ENCODE measurements at places on chromosomes 2 and 18.
A peak's percentile ranks its signal among the peaks of the same experiment; 100 is the strongest.

DNA sequence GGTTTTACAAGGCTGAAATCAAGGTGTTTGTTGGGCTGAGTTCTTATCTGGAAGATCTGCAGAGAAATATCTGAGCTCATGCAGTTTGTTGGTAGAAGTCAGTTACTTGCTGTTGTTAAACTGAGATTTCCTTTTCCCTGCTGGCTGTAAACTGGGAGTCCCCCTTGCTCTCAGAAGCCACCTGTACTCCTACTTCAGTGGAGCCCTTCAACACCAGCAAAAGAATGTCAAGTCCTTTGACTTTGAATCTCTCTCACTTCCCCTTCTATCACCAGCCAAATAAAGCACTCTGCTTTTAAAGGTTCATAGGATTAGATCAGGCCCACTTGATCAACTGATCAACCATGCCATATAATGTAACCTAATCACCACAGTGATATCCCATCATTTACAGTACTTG lies 252.2 kb upstream of the CDH7 start:
- no peak for DNase-seq

DNA sequence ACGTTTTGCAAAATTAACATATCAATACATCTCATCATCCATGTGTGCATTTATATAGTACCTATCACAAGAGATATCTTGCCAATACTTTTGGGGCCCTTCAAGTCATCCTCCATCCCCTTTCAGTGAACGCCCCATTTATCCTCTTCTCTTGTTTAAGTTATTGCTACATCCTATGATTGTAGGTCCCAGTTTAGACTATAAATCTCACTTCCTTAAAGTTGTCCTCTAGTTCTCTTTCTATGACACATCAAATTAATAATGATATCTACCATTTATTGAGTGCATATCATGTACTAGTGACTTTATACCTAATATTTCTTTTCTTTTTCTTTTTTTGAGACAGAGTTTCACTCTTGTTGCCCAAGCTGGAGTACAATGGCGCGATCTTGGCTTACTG lies 28.8 kb upstream of the FBXO11 start:
- no peak for DNase-seq

DNA sequence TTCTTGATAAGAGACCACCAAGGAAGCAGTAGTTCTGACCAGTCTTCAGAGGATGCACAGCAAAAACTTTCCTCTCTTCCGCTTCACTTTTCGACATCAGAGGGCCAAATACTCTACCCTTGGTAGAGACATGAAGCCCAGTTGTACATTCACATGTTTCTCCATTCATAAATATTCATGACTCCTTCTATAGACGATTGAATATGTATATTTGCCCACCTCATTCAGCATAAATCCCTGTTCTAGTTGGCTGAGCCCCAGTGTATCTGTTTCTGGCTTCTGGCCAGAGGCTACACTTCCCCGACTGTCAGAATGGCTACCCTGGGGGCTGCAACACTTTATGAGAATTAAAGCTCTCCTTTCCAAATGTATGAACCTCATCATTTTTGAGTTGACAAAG lies 258.5 kb downstream of the ASXL3 start:
- no peak for DNase-seq

DNA sequence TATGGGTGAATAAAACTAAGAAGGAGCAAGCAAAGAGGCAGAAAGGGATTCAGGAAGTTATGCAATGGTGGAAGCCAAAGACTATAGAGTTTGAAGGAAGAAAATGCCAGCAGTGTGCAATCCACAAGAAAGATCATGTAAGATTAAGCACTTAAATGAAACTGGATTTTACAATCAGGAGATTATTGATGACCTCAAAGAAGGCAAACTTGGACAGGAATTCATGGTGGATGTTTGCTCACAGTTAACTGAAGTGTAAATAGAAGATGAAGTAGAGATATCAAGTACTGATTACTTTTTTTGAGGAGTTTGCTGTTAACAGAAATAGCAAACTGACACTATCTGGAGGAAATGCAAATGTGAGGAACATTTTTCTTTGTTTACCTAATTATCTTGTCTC lies 308.9 kb downstream of the RND3 start:
- no peak for DNase-seq

DNA sequence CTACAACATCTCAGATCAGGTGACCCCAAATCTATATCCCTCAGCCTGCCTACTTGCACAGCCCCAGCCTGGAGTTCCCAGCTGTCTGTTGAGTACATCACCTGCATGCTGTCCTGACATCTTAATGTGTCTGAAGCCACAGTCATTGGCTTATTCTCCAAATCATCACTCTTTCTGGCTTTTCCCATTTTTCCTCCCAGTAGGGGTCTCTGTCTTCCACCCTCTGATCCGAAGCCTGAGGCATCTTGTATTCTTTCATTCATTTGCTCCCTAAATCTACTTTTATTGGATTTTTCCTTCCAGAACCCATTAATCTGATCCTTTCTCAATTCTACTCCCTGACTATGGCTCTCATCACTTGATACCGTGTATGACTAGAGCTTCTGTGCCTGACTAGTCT lies 332.9 kb upstream of the DCC start:
- no peak for DNase-seq

DNA sequence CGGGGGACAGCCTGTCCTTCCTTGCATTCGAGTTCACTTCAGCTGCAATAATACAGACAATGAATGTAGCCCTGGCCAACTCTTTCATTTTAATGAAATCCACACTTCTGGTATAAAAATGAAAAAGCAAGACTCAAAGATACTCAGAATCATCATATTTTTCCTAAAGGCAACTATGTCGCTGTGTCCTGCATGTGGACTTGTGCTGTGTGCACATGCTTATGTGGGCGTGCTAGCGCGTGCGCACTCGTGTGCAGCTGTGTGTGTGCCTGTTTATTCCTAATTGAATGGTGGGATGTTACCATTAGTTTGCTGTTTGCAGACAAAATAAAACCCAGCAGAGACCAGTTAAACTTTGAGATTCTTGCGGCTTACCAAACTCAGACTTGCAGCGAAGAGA lies 49.6 kb downstream of the SMIM21 start:
- DNase-seq: no peak

- no peak for DNase-seq
Observed at GRCh38 chr2:111145103-111145760, 24.5 kb downstream of the BCL2L11 start.

DNA sequence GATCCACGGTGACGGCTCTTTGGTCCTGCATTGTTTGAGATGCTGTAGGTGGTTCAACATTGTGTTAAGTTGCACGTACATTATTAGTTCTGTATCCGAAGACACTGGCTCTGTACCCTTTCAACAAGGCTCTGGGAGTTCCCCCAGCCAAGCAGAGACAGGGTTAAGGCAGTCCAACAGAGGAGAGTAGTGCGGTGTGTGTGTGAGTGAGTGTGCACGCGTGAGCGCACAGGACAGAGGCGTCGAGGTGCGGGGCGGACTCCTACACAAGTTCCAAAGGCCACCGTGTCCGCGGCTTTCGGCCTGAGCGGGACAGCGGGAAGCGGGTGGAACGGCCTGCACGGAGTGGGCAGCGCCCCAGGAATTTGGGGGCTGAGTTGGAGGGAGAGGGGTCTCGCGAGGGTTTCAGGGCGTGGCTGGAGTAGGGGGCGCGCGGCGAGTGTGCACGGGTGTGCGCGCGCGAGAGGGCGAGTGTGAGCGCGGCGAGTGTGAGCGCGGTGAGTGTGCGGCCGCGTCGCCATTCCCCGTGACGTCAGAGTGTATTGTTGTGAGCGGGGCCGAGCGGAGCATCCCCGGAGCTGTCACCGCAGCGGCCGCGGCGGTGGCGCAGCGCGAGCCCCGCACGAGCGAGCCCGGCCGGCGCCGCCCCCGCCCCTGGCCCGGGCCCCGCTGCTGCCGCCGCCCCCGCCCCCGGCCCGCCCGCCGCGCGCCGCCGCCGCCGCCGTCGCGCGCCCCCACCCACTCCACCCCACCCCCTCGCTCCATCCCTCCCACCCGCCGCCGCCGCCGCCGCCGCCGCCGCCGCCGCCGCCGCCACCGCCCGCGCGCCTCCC lies at the start of gene ASXL3:
ASXL3 (plus strand) TSS at position 535 of the 833 bp plus-strand sequence. CDS start 413 bp downstream, outside the sequence.
- no peak for DNase-seq

DNA sequence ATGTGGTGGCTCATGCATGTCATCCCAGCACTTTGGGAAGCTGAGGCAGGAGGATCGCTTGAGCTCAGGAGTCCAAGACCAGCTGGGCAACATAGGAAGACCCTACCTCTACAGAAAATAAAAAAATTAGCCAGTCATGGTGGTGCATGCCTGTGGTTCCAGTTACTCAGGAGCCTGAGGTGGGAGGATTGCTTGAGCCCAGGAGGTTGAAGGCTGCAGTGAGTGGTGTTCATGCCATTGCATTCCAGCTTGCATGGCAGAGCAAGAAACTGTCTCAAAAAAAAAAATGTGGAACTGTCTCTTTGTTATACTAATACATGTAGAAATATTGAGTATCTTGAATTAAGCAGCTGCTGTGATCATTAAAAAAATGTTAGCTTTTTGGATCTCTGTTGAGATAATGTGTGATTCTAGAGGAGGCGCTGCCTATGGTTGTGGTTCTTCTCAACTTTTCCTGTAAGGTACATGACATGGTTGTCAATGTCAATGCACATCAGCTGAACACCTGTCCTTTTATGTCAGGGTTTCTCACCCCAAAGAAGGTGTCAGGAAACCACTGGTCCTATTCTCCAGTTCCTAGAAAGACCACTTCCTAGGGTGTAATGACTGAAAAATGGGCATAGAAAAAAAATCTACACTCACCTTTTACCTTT lies 34.7 kb upstream of the IL1RL1 start:
- DNase-seq: no peak

GRCh38 chr2:11876889-11877288 lies 130.5 kb downstream of the LPIN1 start:
- no peak for DNase-seq

DNA sequence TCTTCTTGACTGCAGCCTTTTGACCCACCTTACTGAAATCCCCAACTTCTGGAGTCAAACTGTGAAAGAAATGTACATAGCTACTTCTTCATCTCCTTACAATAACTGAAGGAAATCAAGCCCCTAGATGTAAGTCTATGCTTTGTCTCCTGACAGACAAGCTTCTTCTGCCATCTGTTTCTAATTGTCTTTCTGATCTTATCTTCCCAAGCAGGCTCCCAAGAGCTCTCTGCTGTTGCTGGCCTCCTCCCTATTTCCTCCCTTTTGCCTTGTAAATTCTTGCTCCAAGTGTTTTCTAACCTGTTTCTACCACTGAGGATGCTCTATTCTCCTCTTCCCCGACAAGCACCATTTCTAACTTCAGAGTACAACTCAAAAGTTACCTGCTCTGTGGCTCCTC lies 77.4 kb upstream of the OSR1 start:
- DNase-seq: no peak

GRCh38 chr2:223494496-223494895 lies 107.7 kb downstream of the SCG2 start:
- no peak for DNase-seq

DNA sequence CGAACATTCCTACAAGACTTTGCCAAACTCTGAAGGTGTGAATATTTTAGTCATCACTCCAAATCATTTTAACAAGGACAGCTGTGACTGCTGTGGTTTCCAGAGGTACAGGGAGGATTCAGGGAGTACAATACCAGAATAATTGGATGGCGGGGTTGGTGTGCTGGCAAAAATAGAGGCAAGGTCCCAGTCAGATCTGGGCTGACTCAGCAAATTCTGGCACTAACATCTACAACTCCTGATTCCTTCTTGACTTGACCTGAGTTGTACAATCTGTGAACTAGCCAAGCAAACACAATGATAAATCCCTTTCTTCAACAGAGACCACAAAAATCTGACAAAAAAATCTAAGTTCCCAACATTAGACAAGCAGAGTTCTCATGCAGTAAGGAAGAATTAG lies 40.4 kb downstream of the RMP24 start:
- DNase-seq: no peak

DNA sequence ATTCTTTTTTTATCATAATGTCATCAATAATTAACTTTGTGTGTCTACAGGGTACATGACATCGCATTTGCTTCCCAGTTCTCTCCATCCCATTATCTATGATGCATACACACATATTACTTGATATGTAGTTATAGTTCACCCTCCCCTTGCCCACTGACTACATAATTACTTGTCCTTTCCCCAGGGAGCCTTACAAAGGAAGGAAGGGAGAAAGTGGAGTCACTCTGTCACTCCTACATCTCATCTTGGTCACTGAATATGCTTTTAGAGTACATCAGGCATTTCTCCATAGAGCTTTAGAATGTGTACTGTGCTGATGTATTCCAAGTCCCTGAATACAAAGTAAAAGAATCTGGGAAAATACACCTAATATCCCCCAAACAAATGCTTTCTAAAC lies 6.0 kb upstream of the DTNA start:
- no peak for DNase-seq

DNA sequence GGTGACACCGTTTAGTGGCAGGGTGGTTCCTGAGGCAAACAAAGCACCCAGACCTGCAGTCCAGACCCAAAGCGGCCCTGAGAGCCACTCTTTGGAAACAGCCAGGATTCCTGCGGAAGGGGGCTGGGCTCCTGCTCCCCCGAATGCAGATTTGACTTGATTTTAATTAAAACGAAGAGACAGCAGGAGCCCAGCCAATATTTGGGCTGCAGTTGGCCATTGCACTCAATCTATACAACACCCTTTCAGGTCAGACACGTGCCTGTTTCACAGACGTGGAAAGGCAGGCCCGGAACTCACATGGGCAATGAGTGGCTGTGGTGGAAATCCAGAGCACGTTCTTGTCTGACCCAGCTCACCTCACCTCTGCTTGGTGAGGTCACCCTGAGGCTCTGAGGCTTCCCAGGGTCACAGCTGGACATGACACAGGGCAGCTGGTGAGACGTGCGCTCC lies 122.4 kb downstream of the NDUFA10 start:
- DNase-seq: no peak

GRCh38 chr2:80185091-80185490 lies 119.5 kb downstream of the LRRTM1 start:
- no peak for DNase-seq

DNA sequence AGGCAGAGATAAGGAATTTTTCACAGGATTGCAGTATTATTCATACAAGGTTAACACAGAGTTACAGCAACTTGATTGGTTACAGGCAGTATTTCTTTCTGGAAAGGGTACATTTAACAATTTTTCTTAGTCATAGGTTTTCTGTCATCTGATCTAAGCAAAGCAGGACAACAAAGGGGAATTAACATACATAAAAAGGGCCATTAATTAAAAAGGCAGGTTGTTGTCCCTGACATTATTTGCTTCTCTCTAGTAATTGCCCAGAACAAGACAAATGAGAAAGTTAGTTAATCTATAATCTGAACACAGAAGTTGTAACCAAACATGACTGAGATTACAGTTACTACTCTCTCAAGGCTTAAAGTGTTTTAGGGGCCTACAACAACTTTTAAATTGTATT lies 291.4 kb upstream of the LRRTM4 start:
- DNase-seq: no peak

DNA sequence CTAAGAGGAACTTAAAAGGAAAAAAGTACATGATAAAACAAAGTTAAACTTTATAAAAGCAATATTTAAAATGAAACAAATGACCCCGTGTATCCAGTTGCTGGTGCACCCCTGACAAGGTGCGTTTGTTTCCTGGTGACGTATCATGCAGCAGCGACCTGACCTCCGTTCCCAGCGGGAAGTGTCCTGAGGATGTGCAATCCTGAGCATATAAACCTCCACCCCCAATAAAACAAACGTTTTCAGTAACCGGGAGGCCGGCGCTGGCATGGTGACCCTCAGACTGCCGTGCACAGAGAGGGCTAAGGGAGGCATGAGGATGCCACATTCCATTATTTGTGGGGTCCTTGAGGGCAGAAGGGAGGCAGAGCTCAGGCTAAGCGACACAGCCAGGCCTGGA lies 14.8 kb downstream of the SLC66A2 start:
- DNase-seq: peak; percentile 76
